Stimulated activated CD4-positive, alpha-beta T cell treated with anti-CD3 and anti-CD28 coated beads, Interleukin-1b, Interleukin-23, amount 100 ng/mL, for 24 hours (primary cell): ENCODE measurements at places on chromosomes 5 and 9.

DNA sequence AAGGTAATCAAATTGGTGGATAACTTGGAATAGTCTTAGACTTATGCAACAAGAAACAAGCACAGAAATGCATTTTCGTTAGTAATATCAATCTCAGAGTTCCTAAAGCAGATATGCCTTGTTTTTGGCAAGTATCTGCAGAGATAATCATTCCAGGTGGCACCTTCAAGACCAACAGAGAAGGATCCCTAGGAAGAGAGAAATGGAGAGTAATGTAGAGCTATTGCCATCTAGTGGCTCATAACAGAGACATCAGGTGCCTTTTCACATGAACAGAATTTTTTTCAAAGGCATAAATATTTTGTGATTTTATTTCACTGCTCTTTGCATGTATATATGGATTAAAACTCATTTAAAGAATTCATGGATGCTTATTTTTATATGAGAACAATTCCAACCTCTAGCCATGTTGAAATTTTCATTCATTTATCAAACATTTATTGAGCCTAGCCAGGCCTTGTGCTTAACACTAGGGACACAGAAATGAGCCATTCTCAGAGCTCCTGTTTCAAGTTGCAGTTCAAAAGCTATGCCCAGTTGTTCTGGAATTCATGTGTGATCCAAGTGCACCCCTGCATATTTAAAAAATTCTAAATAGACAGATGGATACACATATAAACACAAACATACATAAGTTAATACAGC, 117.5 kb upstream of the OR13F1 start:
- no peak for DNase-seq

- no peak for DNase-seq
Observed at GRCh38 chr9:72129271-72130156, 19.7 kb upstream of the GDA start.

GRCh38 chr9:136943291-136944211, 987 bp downstream of the FBXW5 start:
- no peak for DNase-seq

GRCh38 chr5:96962540-96962991, 26.7 kb downstream of the LNPEP start:
- no peak for DNase-seq

DNA sequence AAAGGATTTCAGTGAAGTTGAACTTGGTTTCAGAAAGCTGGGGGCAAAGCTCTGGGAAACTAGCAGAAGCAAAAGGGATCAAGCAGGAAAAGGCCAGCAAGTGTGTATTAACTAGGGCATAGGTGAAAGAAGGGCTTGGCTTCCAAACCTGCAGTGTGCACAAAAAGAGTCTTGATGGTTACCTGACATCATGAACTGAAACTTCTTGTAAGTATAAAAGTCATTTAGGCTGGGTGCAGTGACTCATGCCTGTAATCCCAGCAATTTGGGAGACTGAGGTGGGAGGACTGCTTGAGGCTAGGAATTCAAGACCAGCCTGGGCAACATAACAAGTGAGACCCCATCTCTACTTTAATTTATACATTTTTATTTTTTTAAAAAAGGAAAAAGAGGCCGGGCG, 216.4 kb downstream of the EPB41L4A start:
- DNase-seq: no peak

- DNase-seq: no peak
Observed at GRCh38 chr5:10627160-10627701, 63.4 kb downstream of the ANKRD33B start.

DNA sequence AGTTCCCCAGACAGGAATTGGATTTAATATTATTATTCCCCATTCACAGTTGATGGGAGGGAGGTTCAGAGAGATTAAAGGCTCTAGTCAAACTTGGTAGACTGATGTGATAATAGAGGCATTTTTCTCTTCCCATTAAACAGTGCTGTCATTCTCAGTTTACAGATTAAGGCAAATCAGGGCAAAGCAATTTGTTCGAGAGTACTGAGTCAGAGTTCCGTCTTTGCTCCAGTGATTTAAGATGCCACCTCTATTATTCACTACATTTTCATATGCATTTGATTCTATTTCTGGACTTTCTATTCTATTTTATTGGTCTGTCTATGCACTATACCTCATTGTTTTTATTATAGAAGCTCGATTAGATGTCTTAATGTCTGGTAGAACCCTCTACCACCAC, 201.0 kb upstream of the RAI14 start:
- no peak for DNase-seq

- no peak for DNase-seq
Observed at GRCh38 chr5:58653521-58653920, 70.6 kb downstream of the RAB3C start.

- no peak for DNase-seq
Observed at GRCh38 chr5:147065071-147065470, 169.8 kb upstream of the STK32A start.

DNA sequence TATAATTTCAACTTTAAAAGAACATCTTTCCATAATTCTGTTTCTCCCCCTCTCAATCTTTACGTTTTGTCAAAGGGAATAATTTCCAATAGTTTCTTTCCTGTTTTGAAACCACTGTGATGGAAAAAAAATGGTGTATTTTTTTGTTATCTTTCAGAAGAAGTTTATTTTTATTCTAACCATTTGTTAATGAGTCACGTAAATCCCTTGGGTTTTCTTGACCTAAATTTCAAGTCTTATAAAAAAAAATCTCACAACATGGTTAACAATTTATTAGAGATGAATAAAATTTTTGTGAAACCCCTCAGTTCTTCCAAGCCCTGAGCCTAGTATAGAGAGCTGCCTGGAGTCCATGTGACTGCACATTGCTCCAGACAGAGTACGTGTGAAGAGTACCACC, 106.1 kb upstream of the FBXL17 start:
- no peak for DNase-seq
